ENCODE measurements at places on chromosomes 13 and 19. TPM values are rescaled to one million over a fixed set of nuclear protein-coding genes. Genes with fewer than 3 reads are reported as not detected.

The NTF4 gene
- 3.9 TPM for total RNA-seq

DNA sequence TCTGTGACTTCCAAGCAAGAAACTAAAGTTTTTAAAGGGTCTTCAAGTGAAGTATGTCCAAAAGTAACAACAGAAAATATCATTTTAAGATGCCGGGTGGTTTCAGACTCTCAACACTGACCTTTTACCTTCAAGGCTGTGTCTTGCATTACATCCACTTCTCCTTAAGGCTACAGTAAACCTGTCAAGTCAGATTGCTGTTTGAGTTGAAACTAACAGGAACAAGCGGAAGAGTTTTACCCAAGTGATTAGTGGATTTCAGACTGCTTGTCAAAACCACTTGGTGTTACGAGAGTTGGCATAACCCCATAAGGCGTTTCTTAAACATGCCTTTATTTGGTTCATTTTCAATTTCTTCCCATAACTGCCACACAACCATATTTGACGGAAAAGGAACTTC, 283.1 kb downstream of the DCT start:
- H3K27ac ChIP-seq = no peak overlapping the region
- DNase-seq = no peak
- peaks cover 8% of the 10 kb centered on the region for H3K4me1 ChIP-seq
- no peaks in the 10 kb centered on the region for H3K36me3 ChIP-seq

GRCh38 chr19:5114727-5115126, 145.8 kb downstream of the KDM4B start:
- no peak overlapping the region for H3K4me3 ChIP-seq
- no peak for DNase-seq
- no peaks in the 10 kb centered on the region for H3K27me3 ChIP-seq
- peaks cover 26% of the 10 kb centered on the region for H3K4me1 ChIP-seq
- peak overlapping the region; percentile 18 for H3K27ac ChIP-seq

The OSCAR gene
- 2.7 TPM for total RNA-seq

DNA sequence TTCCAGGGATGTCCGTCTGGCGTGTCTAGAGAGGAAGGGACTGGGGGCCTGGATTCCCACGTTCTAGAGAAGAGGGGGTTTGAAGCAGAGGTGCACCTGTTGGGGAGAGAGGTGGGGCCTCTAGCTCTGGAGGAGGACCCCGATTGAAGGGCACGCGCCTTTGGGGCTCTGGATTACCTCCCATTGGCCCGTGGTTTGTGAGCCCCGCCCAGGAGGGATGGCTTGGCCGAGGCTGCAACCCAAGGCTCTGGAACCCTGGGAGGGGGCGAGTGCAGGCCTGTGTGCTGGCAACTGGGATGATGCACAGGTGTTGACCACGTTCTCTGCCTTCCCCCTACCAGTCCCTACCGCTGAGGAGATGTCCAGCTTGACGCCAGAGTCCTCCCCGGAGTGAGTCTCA, 20.2 kb downstream of the TMEM150B start:
- peak overlapping the region; percentile 65 for H3K27ac ChIP-seq
- H3K4me3 ChIP-seq = no peak overlapping the region
- peaks cover 42% of the 10 kb centered on the region for H3K36me3 ChIP-seq

- H3K36me3 ChIP-seq = no peaks in the 10 kb centered on the region
- H3K4me1 ChIP-seq = peaks cover 24% of the 10 kb centered on the region
- no peak for DNase-seq
- no peaks in the 10 kb centered on the region for H3K27me3 ChIP-seq
- no peak overlapping the region for H3K4me3 ChIP-seq
- H3K27ac ChIP-seq = no peak overlapping the region
Measured at GRCh38 chr13:44385847-44386246, 12.2 kb downstream of the SERP2 start.

The MADCAM1 gene
- total RNA-seq = 3.9 TPM

The PLIN4 gene
- 0.35 TPM for total RNA-seq

DNA sequence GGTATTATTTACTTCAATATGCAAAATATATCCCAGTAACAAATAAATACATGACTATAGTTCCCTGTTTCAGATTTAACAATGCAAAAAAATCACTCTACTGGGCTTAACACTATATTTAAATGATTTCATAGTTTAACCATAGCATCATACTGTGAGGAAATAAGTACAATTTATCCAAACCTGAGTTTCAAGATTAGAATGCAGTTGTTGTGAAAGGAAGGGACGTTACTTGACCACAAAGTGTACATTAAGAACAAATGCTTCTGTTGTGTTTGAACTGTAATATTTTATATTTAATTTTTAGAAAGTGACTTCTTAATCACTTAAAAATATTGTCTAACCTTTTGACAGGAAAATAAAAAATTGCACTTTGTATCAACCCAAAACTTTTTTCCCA, 1747.9 kb upstream of the SPRY2 start:
- H3K36me3 ChIP-seq = no peaks in the 10 kb centered on the region
- peaks cover 9% of the 10 kb centered on the region for H3K4me1 ChIP-seq
- no peaks in the 10 kb centered on the region for H3K27me3 ChIP-seq
- DNase-seq = no peak
- H3K4me3 ChIP-seq = no peak overlapping the region
- no peak overlapping the region for H3K27ac ChIP-seq

DNA sequence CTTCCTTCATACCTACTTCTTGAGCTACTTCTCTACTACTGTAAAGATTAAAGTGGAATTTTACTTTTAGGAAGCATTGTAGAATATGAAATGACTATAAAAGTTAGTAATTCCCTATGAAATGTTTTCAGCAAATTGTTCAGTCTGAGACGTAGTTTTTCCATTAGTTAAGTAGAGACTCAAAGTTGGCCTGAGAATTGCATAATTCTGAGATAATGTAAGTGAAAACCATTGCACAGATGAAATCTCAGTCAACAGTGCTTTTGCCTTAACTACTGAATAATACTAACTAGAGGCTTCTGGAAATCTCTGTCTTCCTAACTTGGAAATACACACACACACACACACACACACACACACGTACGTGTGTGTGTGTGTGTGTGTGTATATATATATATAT, 125.9 kb downstream of the FGF14 start:
- no peaks in the 10 kb centered on the region for H3K27me3 ChIP-seq
- no peaks in the 10 kb centered on the region for H3K36me3 ChIP-seq
- H3K4me1 ChIP-seq = 0 out of 2 replicates have a peak, but pooled peaks cover 7% of the 10 kb centered on the region
- H3K4me3 ChIP-seq = no peak overlapping the region
- no peak for DNase-seq

- peak within 1 kb of the TSS; percentile 41 for H3K27ac ChIP-seq
- H3K36me3 ChIP-seq = peaks cover 14% of the 10 kb centered on the region
- DNase-seq = peak; percentile 87
- peaks cover 16% of the 10 kb centered on the region for H3K27me3 ChIP-seq
Measured at GRCh38 chr19:39032063-39032918, at the start of gene FBXO27. FBXO27 (minus strand) TSS chr19:39032549; CDS start chr19:39032227, 322 bp downstream.

The FUT3 gene
- total RNA-seq = 0.48 TPM

The CAPN12 gene
- 9.6 TPM for total RNA-seq

DNA sequence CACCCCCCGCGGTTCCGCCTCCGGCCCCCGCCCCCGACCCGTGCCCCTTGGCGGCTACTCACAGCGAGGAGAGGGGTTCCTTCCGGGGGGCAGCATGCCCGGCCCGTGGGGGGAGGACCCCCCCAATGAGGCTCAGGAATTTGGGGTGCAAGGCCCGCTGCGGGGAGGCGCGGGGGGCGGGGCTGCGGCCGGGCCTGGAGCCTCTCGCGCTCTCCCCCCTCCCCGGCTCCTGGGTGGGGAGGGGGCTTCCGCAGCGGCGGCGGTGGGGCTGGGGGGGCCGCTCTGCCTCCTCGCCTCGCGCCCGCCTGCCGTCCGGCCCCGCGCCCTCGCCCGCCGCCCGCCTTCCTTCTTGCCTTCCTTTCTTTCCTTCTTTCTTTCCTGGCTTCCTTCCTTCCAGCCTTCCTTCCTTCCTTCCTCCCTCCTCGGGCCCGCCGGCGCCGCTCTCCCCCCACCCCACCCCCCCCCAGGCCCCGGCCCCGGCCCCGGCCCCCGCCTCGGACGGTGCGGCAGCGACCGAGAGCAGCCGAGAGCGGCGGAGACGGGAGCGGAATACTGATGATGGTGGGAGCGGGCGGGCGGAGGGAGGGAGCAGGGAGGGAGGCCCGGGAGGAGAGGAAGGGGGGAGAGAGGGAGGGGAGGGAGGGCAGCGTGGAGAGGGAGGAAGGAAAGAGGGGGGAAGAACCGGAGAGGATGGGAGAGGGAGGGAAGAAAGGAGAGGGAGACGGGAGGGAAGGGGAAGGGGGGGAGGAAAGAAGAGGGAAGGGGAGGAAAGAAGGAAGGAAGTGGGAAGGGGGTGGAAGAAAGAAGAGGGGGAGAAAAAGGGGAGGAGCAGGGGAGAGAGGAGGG, at the start of gene LRRC4B:
Gene LRRC4B, minus strand, starts transcription at position 554 of the 846 bp plus-strand sequence. CDS start 19,597 bp downstream, outside the sequence.
- H3K27me3 ChIP-seq = peaks cover 72% of the 10 kb centered on the region
- no peak within 1 kb of the TSS for H3K27ac ChIP-seq
- H3K4me3 ChIP-seq = peak within 1 kb of the TSS; percentile 66
- DNase-seq = peak; percentile 67
- H3K4me1 ChIP-seq = peaks cover 39% of the 10 kb centered on the region
- H3K36me3 ChIP-seq = no peaks in the 10 kb centered on the region

DNA sequence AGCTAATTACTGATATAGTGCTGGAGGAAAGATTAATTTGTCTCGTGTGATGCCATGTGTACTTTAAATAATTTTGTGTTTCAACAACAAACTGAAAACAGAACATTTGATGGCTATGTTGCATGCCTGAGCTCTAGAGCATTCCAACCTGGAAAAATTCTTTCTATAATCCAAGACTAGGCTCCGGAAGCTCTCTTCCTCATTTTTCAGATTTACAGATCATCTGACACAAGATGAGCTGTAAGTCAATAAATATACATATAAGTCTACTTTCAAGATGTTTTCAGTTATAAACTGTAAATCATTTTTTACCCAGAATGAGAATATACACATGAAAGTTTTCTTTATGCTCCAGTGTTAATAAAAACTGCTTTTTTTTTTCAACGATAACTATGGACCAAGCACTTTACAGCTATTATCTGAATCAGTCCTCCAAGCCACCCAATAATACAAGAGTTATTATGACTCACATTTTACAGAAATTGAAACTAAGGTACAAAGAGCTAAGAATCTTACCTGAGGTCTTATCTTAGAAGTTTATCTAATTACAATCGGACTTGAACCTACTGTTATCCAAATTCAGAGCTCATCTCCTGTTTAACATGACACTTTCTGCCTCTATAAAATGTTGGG, 6.4 kb upstream of the FOXO1 start:
- no peaks in the 10 kb centered on the region for H3K36me3 ChIP-seq
- H3K27me3 ChIP-seq = peaks cover 41% of the 10 kb centered on the region
- no peak for DNase-seq
- peak overlapping the region; percentile 93 for H3K27ac ChIP-seq
- peaks cover 72% of the 10 kb centered on the region for H3K4me1 ChIP-seq

DNA sequence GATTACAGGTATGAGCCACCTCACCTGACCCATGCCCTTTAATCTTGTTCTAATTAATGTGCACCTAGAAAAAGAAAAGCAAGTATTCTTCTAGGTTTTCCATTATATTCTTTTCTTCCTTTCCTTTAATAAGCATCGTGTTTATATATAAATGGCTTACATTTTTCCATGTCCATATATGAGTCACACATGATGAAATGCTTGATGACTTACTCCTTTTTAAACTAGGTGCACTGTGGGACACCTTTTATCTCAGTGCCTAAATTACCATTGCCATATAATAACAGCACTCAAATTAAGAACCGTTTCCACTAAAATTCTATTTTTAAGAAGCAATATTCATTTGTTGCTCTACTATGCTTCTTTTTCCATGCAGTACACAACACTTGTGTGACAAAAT, 363.3 kb downstream of the LIG4 start:
- peaks cover 11% of the 10 kb centered on the region for H3K4me1 ChIP-seq
- no peak overlapping the region for H3K4me3 ChIP-seq
- H3K27me3 ChIP-seq = no peaks in the 10 kb centered on the region
- H3K27ac ChIP-seq = no peak overlapping the region

DNA sequence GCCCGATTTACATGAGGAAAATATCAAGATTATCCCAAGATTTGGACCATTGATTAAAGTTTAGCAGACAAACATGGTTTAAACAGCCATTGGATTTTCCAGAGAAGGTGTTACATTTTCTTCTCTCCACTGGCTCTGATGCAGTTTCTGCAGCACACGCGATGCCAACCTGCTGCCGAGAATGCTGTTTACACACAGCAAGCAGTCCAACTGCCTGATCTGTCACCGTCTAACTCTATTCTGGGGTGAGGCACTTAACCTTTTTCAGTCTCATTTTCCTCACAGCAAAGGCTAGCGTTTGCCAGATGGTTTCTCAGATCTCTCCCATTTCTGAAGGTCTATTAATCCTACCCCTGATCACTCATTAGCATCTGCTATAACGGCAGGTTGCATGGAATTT, 763.5 kb upstream of the GPC6 start:
- no peaks in the 10 kb centered on the region for H3K4me1 ChIP-seq
- DNase-seq = no peak
- no peaks in the 10 kb centered on the region for H3K36me3 ChIP-seq
- no peaks in the 10 kb centered on the region for H3K27me3 ChIP-seq
- H3K4me3 ChIP-seq = no peak overlapping the region
- H3K27ac ChIP-seq = no peak overlapping the region

The ETV2 gene
- 1.7 TPM for total RNA-seq

DNA sequence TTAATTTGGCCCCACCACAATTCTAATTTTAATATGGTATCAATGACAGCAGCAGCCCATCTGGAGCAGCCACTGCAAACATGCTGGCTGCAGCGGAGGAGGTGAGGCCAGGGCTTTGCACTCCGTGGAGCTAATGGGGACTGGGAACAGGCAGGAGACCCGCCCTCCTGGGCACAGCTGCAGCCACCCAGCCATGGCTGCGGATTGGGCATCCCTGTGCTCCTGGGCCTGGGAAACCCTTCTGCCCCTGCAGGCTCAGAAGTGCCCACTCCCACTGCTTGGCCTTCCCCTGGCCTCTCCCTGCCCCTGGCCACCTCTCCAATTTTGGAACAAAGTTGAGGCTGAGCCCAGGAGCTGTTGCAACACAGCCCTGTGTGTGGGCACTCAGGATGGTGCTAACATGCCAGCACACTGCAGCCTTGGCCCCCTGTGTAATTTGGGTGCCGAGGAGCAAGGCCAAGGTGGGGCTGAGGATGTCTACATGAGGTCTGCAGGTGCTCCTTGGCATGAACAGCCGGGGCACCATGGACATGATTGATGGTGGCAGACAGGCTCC, 123.6 kb downstream of the PCDH9 start:
- no peaks in the 10 kb centered on the region for H3K27me3 ChIP-seq
- H3K4me1 ChIP-seq = no peaks in the 10 kb centered on the region
- DNase-seq = no peak

The PBX4 gene
- total RNA-seq = 4.5 TPM

DNA sequence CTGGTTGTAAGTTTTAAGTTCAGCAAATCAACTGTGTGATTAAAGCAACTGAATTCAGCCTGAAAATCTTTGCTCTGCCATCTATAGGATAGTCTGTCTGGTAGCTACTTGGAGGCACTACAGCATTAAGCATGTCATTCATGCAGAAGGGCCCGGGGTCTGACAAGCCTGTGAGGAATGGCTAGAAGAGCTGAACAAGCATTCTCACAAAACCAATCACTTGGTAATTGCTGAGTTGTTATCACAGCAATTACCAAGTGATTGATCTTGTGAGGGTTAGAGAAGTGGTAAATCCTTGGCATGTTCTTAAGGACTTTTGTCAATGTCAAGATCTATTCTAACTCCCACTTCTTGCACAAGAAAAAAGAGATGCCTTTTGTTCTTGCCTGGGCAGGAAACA, 356.1 kb downstream of the FGF14 start:
- DNase-seq = no peak
- H3K27me3 ChIP-seq = no peaks in the 10 kb centered on the region
- H3K36me3 ChIP-seq = no peaks in the 10 kb centered on the region
- H3K27ac ChIP-seq = no peak overlapping the region
- H3K4me3 ChIP-seq = no peak overlapping the region
